Naive B cell (primary cell): ENCODE measurements at places on chromosomes 16 and 17. TPM values are rescaled to one million over a fixed set of nuclear protein-coding genes. Genes with fewer than 3 reads are reported as not detected.

The KRTAP4-9 gene
- not detected for polyA plus RNA-seq

GRCh38 chr17:64038331-64039105 is 18.1 kb upstream of the ICAM2 start:
- no peaks in the 10 kb centered on the region for H3K4me1 ChIP-seq
- peaks cover 4% of the 10 kb centered on the region for H3K36me3 ChIP-seq
- no peak overlapping the region for H3K4me3 ChIP-seq
- DNase-seq, result no peak

The TSR3 gene
- 95.7 TPM for polyA plus RNA-seq

The TNS4 gene
- not detected for polyA plus RNA-seq

- DNase-seq, result no peak
- no peaks in the 10 kb centered on the region for H3K36me3 ChIP-seq
- no peaks in the 10 kb centered on the region for H3K4me1 ChIP-seq
- no peak overlapping the region for H3K27ac ChIP-seq
- no peaks in the 10 kb centered on the region for H3K27me3 ChIP-seq
These were observed 108.6 kb upstream of the CLEC3A start for GRCh38 chr16:77913738-77914253.

DNA sequence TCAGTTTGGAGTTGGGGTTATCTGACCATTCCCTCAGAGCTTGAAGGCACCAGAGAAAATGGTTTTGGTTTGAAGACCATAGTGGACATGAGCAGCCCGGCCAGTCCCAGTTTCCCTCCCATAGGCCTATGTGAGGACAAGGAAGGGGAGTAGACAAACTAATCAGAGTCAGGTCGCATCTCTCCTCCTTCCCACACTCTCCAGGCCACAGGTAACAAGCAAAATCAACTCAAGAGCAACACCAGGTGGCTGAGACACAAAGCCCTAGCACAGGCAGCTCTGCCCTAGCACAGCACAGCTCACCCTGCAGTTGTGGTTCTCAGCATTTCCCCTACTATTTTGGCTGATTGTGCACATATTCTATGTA is 7.2 kb downstream of the SUPT4H1 start:
- H3K4me3 ChIP-seq, result peak overlapping the region; percentile 96
- H3K4me1 ChIP-seq, result peaks cover 68% of the 10 kb centered on the region

The CCDC154 gene
- polyA plus RNA-seq, result 0.26 TPM

GRCh38 chr17:4610162-4610561 is 25.8 kb downstream of the SMTNL2 start:
- no peak overlapping the region for H3K4me3 ChIP-seq
- H3K4me1 ChIP-seq, result no peaks in the 10 kb centered on the region
- peaks cover 23% of the 10 kb centered on the region for H3K27me3 ChIP-seq

DNA sequence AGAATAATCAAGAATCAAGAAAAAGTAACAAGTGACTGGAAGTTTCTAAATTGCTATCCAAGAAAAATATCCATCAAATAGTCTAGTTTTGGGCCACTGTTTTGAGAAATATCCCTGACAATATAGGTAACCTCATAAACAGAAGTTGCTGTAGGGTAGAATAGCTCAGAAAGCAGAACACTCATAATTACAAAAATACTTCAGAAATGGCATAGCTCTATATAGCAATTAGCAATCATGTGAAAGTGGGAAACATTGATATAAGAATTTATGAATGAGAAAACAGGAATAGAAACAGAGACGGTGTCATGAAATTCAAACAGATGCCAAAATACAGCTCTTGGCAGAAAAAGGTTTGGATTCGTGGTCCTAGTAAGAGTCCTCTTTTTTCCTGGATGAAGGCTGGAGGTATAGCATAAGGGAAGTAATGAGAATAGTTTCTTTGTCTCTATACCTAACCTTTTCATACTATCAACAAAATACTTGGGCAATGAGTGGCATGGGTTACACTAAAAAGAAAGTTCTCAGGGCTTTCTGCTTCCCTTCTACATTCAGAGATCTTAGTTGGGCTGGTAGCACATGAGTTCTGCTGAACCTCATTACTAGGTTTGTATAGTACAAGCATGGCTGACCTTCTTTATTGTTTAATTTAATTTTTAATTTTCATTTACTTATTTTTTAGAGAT is 33.5 kb downstream of the SPAG9 start:
- H3K4me3 ChIP-seq, result no peak overlapping the region
- H3K36me3 ChIP-seq, result no peaks in the 10 kb centered on the region
- DNase-seq, result no peak
- no peak overlapping the region for H3K27ac ChIP-seq
- H3K27me3 ChIP-seq, result no peaks in the 10 kb centered on the region

- H3K4me3 ChIP-seq, result no peak overlapping the region
- peaks cover 13% of the 10 kb centered on the region for H3K4me1 ChIP-seq
- peaks cover 67% of the 10 kb centered on the region for H3K27me3 ChIP-seq
- no peak overlapping the region for H3K27ac ChIP-seq
- no peak for DNase-seq
- H3K36me3 ChIP-seq, result no peaks in the 10 kb centered on the region
These were observed 156.2 kb upstream of the TNRC6C start for GRCh38 chr17:77802333-77802615.

The SLC13A2 gene
- not detected for polyA plus RNA-seq

The CCL17 gene
- not detected for polyA plus RNA-seq

The CD300E gene
- 0.69 TPM for polyA plus RNA-seq

The SECTM1 gene
- polyA plus RNA-seq, result not detected

- H3K36me3 ChIP-seq, result peaks cover 7% of the 10 kb centered on the region
- no peaks in the 10 kb centered on the region for H3K4me1 ChIP-seq
- no peak for DNase-seq
- H3K27me3 ChIP-seq, result peaks cover 8% of the 10 kb centered on the region
These were observed 59.4 kb downstream of the METRNL start for GRCh38 chr17:83138820-83139219.

GRCh38 chr17:29848737-29849136 is 81.3 kb downstream of the SSH2 start:
- no peaks in the 10 kb centered on the region for H3K27me3 ChIP-seq
- no peak for DNase-seq
- H3K4me1 ChIP-seq, result peaks cover 36% of the 10 kb centered on the region
- no peak overlapping the region for H3K4me3 ChIP-seq
- H3K36me3 ChIP-seq, result peaks cover 7% of the 10 kb centered on the region

GRCh38 chr17:81580481-81580880 is 28.3 kb upstream of the FAAP100 start:
- H3K36me3 ChIP-seq, result peaks cover 9% of the 10 kb centered on the region
- no peaks in the 10 kb centered on the region for H3K27me3 ChIP-seq
- DNase-seq, result no peak
- peaks cover 32% of the 10 kb centered on the region for H3K4me1 ChIP-seq
- no peak overlapping the region for H3K4me3 ChIP-seq
- no peak overlapping the region for H3K27ac ChIP-seq

GRCh38 chr17:45314741-45315647 is 1.8 kb downstream of the MAP3K14 start:
- peaks cover 57% of the 10 kb centered on the region for H3K4me1 ChIP-seq
- no peaks in the 10 kb centered on the region for H3K27me3 ChIP-seq
- peak; percentile 79 for DNase-seq

DNA sequence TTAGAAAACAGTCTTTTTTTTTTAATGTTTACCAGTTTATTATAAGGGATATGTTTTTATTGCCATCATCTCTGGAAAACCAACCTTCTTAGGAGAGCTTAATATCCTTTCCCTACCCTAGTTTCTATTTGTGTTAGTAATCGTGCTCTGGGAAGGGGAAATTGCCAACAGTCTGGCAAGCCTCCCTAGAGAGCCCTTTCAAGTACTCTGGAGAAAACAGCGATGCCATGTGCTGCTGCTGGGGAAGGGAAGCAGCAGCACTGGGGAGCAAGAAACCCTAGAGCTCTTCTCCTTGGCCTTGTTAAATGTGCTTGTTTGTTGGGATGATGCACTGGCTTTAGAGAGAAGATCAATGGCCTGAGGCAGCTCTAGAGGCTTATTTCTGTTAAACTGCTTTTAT is 10.3 kb downstream of the RETREG3 start:
- H3K27ac ChIP-seq, result no peak overlapping the region
- no peak for DNase-seq
- H3K4me3 ChIP-seq, result no peak overlapping the region
- peaks cover 20% of the 10 kb centered on the region for H3K4me1 ChIP-seq
- H3K36me3 ChIP-seq, result peaks cover 4% of the 10 kb centered on the region

DNA sequence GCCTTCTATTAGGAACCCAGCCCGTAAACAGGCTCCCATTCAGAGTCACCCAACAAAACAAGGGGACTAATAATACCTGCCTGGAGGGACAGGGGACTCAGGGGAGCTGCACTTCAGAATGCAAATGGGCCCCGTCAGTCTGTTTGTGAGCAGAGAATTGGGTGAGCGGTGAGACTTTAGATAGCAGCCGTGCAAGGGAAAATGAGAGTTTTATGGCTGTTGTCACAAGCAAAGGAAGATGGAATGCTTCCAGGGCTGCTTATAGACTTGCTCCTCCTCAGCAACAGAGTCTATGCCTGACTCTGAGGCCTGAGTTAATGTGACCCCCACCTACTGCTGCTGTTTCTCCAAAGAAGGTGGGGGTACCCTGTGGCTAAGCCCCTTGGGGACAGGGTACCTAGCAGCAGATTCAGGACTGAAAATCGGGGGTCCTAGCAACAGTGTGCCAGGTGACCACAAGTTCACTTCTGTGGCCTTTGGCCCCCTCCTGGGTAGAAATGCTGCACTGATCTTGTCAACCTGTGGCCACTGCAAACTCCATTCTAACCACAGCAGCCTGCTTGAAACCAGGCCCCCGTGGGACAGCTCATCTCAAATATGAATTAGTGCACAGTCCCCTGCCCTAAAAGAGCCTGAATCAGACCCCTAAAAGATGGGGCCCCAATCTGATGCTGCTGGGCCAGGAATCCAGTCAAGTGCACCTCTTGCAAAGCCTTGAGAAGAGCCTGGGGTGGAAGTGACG is 126.4 kb downstream of the C16orf78 start:
- peaks cover 22% of the 10 kb centered on the region for H3K4me1 ChIP-seq
- peaks cover 22% of the 10 kb centered on the region for H3K27me3 ChIP-seq
- no peaks in the 10 kb centered on the region for H3K36me3 ChIP-seq
- no peak overlapping the region for H3K4me3 ChIP-seq

GRCh38 chr17:55692276-55692675 is 30.4 kb downstream of the TMEM100 start:
- no peaks in the 10 kb centered on the region for H3K36me3 ChIP-seq
- no peak for DNase-seq
- no peaks in the 10 kb centered on the region for H3K4me1 ChIP-seq
- H3K4me3 ChIP-seq, result no peak overlapping the region
- H3K27me3 ChIP-seq, result no peaks in the 10 kb centered on the region

- no peak overlapping the region for H3K4me3 ChIP-seq
- no peaks in the 10 kb centered on the region for H3K4me1 ChIP-seq
- no peaks in the 10 kb centered on the region for H3K36me3 ChIP-seq
- H3K27me3 ChIP-seq, result peaks cover 8% of the 10 kb centered on the region
- no peak for DNase-seq
- H3K27ac ChIP-seq, result no peak overlapping the region
These were observed 101.8 kb downstream of the ABCA8 start for GRCh38 chr17:68853439-68853838.

DNA sequence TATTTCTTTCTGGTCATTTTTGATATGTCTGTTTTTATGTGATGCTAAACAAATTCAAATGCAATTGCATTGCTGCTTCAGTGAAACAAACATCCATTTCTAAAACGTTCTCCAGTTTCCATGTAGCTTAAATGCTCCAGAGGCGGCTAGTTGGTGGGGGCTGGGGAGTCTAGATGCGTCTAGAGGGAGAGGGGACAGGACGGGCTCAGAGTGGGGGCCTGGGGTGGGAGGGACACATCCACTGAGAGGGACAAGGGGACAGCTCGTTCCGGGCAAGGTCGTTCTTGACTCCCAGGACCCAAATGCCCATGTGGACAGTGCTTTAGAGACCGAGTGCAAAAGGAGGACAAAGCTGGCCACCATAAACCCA is 102.3 kb downstream of the FOXL1 start:
- DNase-seq, result no peak
- no peaks in the 10 kb centered on the region for H3K36me3 ChIP-seq
- peaks cover 26% of the 10 kb centered on the region for H3K27me3 ChIP-seq
- H3K27ac ChIP-seq, result no peak overlapping the region
- peaks cover 10% of the 10 kb centered on the region for H3K4me1 ChIP-seq

- H3K36me3 ChIP-seq, result no peaks in the 10 kb centered on the region
- no peak overlapping the region for H3K4me3 ChIP-seq
- DNase-seq, result no peak
- peaks cover 10% of the 10 kb centered on the region for H3K27me3 ChIP-seq
- peaks cover 38% of the 10 kb centered on the region for H3K4me1 ChIP-seq
These were observed 10.7 kb downstream of the DLG4 start for GRCh38 chr17:7208754-7209460.

The ITGAX gene
- not detected for polyA plus RNA-seq

- no peaks in the 10 kb centered on the region for H3K27me3 ChIP-seq
- H3K27ac ChIP-seq, result no peak overlapping the region
- H3K36me3 ChIP-seq, result peaks cover 12% of the 10 kb centered on the region
- DNase-seq, result no peak
- H3K4me3 ChIP-seq, result no peak overlapping the region
- H3K4me1 ChIP-seq, result peaks cover 17% of the 10 kb centered on the region
These were observed 36.6 kb upstream of the CARMIL2 start for GRCh38 chr16:67608364-67608763.
